ENCODE measurements at places on chromosomes 6 and 20.
A peak's percentile ranks its signal among the peaks of the same experiment; 100 is the strongest.

DNA sequence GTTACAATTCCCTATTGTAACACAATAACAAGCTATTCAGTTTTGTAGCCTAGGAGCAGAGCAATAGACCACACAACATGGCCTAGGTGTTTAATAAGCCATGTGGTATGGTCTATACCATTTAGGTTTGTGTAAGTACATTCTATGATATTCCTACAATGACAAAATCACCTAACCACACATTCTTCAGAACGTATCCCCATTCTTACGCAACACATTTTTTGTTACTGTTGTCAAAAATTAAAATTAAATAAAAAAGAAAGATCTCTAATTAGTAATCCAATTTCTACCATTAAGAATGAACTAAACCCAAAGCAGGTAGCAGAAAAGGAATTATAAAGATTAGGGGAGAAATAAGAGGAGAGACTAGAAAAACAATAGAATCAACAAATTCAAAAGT lies 44.0 kb downstream of the RANBP9 start:
- DNase-seq = no peak

GRCh38 chr20:50169329-50169823 lies 15.9 kb upstream of the PEDS1 start:
- peak; percentile 82 for DNase-seq

DNA sequence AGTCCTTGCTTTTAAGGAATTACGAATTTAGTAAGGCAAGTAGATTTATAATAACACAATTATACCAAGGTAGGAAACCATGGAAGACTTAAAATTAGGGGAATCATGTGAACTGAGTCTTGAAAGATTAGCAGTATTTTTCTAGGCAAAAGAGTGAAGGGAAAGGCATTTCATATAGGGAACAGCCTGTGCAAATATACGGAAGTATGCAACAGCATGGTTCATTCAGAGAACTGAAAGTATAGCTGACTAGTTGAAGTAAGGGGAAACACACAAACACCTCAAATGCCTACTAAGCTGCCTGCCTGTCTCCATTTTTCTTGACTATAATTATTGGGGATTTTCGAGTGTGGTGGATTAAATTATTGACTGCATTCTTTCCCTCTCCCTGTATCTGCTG lies 39.0 kb upstream of the ECHDC1 start:
- no peak for DNase-seq

- no peak for DNase-seq
Measured at GRCh38 chr20:58403272-58403671, 14.2 kb downstream of the VAPB start.

DNA sequence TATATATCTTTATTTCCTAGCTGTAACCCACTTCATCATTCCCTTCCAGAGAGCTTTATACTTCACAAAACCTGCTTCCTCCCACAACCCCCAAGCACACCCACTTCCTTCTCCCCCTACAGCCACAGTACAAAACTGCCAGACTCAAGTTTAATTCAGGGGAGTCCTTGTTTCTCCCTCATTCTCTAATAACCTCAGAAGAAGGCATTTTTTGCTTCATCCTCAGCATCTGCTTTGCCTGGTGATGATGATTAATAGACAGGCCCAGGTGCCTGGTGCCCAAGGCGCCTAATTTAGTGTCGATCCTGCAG lies 414.3 kb downstream of the KIF16B start:
- DNase-seq = no peak

GRCh38 chr6:149246691-149247384 lies 70.7 kb upstream of the TAB2 start:
- DNase-seq = no peak

- no peak for DNase-seq
Measured at GRCh38 chr20:56373942-56374341, 15.2 kb downstream of the FAM210B start.

GRCh38 chr6:26240157-26241032 lies 124.6 kb upstream of the BTN3A2 start:
- DNase-seq = no peak

GRCh38 chr20:23034721-23035671 lies at the start of gene SSTR4:
TSS of gene SSTR4 (plus strand) at chr20:23035312. CDS start at chr20:23035484, 172 bp downstream.
- no peak for DNase-seq

- no peak for DNase-seq
Measured at GRCh38 chr6:12485226-12485764, 195.1 kb downstream of the EDN1 start.

DNA sequence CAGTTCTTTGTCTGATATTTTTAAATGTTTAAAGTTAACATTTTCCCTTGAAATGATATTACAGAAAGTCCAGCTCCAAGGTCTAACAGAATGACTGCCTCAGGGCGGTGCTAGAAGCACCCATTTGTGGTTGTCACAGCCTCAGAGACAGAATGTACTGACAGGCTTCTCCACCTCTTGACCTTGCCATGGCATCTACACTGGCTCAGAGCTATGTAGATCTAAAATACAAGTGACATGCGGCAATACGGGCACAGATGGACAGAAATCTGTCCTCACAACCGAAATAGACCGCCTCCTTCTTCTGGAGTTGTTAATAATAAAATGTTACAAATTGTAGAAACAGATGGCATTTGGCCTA lies 167.2 kb upstream of the THEMIS start:
- DNase-seq = no peak

DNA sequence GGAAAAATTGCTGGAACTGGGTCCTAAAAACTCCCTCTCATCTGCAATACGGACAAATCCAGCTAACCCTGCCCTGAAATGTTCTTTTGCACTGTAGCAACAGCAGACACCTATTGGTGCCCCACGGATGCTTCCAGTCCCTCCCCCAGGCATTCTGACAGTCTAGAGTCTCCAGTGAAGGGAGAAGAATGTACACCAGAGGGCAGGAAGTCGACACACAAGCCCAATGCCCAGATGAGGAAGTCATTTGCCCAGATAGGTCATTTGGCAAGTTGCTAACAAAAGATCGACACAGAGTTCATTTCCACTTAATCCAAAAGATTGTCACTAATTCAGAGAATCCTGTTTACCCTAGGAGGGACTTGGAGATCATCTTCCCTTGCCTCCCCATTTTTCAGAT lies 293.0 kb upstream of the PRDM1 start:
- DNase-seq = no peak

GRCh38 chr6:3630258-3630835 lies 121.2 kb downstream of the PXDC1 start:
- DNase-seq = no peak

DNA sequence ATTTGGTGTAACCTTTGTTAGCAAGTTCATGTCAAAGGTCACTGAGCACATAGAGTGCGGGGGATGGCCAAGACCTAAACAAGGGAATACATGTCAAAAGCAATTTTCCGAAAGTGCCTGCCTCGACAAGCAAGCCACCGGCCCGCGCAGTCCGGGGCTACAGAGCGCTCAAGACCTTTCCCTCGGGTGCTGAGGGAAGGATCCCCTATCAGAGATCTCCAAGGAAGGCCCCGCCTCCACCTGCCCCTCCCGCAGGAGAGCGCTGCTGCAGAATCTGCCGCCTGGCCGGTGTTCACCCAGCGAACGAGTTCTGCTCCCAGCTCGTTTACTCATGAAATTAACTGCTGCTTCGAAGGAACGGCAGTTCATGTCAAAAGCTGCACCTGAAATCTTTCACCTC lies 252.7 kb downstream of the BMP7 start:
- no peak for DNase-seq

DNA sequence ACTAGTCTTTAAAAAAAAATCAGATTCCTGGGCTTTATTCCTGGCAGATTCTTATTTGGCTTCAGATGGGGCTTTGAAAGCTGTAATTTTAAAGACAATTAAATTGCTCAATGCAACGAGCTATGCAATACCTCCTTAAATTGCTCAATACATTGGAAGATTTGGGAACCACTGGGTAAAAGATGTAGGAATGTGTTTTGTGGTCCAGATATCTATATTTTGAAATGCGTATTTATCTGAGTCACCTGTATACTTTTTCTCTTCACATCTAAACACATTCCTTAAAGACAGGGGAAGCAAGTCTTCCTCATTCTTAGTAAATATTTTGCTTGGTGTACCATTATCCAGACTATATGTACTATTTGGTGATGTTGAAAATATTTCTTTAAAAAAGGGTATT lies 29.6 kb upstream of the MAP7 start:
- DNase-seq = no peak

GRCh38 chr6:130293800-130294199 lies 71.0 kb upstream of the SAMD3 start:
- no peak for DNase-seq

GRCh38 chr6:168789699-168790098 lies 348.7 kb downstream of the SMOC2 start:
- DNase-seq = no peak

- no peak for DNase-seq
Measured at GRCh38 chr6:101760843-101761621, 367.5 kb downstream of the GRIK2 start.

GRCh38 chr6:31462026-31462963 lies 35.6 kb upstream of the MICB start:
- no peak for DNase-seq

DNA sequence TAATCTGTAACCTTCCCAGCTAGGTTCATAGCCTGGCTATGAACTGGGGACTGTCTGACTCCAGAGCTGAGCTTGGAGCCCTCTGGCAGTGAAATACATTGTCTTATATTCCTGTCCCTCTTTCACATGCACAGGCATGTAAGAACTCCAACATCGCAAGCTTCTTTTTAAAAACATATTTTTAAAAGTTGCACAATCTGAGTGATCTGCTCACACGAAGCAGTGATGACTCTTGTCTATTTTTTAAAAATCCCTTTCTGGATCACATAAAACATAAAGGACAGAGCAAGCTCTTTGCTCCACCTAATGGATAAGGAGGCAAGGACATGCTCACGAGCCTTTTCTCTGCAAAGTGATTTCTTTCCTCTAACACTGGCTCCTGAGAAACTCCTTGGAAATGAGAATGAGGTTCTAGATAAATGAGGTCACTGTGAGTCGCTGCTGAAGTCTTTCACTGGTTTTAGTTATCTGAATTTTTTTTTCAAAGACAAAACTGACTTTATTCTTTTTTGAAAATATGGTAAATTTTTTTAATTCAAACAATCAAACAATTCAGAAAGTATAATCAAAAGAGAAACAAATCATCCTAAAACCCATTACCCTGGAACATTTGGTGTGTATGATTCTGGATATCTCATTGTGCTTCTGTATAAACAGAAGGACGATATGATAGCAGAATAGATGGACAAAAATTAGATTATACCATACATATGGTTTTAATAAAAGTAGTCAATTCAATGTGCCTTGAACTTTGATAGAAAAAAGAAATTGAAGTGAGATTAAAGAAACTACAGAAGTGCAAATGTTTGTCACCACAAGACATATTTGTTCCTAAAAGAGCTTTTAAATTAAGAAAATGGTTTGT lies 30.8 kb downstream of the IL20RA start:
- DNase-seq = no peak

GRCh38 chr20:16486532-16486931 lies 86.7 kb downstream of the KIF16B start:
- DNase-seq = no peak

DNA sequence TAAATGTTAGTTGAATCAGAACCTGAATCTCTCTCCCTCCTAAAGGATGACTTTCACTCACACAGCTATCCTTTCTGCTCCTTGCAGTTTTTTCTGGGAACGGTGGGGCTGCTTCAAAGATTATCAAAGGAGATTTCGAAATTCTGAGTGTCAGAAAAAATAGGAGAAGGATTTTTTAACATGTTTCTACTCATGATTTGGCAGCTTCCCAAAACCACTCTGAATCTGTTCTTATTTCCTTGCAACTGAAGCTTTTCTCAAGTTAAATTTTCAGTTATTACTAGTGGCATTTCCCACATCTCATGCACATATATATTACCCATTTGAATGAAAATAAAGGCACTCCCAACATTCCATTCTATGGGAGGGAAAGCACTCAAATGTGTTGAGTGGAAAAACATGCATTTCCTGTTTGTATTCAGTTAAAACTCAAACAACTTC lies 123.6 kb downstream of the LCA5 start:
- DNase-seq = no peak

- no peak for DNase-seq
Measured at GRCh38 chr6:35044761-35045421, 96.2 kb downstream of the TCP11 start.

- DNase-seq = no peak
Measured at GRCh38 chr20:33345342-33345741, 56.0 kb downstream of the CDK5RAP1 start.

DNA sequence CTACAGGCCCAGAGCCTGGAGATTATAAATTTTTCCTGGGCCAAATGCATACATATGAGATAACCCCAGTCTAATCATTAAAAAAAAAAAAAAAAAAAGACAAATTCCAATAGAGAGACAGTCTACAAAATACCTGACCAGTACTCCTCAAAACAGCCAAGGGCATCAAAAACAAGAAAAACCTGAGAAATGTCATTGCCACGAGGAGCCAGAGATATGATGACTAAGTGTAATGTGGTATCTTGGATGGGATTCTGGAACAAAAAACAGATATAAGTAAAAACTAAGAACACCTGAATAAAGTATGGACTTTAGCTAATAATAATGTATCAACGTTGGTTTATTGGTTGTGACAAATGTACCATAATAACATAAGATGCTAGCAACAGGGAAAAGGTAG lies 24.9 kb downstream of the UBE2V1 start:
- DNase-seq = no peak

DNA sequence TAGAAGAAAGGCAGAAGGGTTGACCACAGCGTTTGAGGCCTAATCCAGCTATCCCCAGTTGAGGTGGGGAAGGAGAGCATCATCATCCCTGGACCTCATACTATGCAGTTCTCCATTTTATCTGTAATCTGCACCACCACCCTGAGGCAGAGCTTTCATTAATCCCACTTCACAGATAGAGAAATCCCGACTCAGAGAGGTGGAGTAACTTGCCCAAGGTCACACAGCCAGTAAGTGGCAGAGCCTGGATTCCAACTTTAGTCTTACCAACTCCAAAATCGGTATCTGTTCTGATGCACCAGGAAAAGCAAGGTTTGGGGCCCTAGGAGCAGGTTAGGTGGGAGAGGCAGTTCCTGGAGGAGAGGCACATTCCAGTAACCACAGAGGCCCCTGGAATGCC lies 6.7 kb downstream of the TMEM74B start:
- DNase-seq = no peak

GRCh38 chr6:105163183-105163582 lies 16.6 kb downstream of the POPDC3 start:
- DNase-seq = no peak

DNA sequence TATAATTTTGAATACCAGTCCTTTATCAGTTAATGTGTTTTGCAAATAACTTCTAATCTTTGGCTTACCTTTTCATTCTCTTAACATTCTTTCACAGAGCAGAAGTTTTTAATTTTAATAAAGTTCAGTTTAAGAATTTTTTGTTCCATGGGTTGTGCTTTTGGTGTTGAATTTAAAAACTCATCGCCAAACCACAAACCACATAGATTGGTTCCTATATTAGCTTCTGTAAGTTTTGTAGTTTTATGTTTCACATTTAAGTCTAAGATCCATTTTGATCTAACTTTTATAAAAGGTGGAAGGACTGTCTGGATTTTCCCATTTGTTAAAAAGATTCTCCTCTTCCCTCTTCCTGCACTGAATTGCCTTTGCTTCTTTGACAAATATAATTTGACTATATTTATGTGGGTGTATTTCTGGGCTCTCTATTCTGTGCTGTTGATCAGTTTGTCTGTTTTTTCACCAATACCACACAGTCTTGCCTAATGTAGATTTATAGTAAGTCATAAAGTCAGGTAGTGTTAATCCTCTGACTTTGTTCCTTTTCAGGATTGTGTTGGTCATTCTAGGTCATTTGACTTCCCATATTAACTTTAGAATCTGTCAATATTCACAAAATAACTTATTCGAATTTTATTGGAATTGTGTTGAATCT lies 17.5 kb upstream of the SDCBP2 start:
- DNase-seq = no peak

- DNase-seq = no peak
Measured at GRCh38 chr20:15567219-15567618, 1006.0 kb downstream of the KIF16B start.

- peak; percentile 71 for DNase-seq
Measured at GRCh38 chr6:5143634-5144311, 58.6 kb downstream of the PPP1R3G start.

Measured in stimulated activated CD4-positive, alpha-beta T cell treated with anti-CD3 and anti-CD28 coated beads, Interleukin-1b, Interleukin-23, amount 100 ng/mL, for 1 hour (primary cell).